ENCODE measurements at places on chromosomes 5 and 9.

DNA sequence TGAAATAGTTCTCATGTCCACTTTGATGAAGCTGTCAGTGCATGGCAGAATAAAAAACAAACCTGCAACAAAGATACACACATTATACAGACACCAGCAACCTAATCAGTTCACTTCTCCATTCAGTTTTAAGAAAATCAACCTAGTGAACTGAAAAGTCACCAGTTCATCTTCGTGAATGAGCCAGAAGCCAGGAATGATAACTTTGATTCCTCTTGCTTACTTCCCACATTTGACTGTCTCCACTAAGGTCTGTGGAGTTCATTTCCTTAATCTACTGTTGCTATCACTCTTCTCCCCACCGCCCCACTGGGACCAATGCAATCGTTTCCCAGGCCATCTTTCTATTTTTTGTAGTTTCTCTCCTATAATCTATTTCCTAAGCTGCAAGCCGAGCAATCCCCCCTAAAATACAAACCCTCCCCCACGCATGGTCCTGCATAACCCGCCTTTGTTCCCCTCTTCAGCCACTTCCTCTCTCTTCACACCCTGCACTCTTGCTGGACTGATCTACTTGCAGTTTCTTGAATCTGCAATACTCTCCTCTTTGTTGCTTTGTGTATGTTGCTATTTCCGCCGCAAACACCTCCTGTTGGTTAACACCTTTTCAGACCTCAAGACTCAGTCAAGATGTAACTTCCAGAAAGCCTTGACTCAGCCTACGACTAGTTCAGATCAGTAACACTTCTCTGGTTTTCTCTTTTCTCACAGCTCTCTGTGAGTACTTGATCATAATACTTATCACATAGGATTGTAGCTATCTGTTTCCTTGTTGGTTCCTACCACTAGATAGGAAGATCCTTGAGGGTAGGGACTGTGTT lies 16.6 kb downstream of the STOM start:
- peak; percentile 9 for DNase-seq

- no peak for DNase-seq
These were observed 25.5 kb downstream of the MINAR2 start for GRCh38 chr5:129773376-129773775.

DNA sequence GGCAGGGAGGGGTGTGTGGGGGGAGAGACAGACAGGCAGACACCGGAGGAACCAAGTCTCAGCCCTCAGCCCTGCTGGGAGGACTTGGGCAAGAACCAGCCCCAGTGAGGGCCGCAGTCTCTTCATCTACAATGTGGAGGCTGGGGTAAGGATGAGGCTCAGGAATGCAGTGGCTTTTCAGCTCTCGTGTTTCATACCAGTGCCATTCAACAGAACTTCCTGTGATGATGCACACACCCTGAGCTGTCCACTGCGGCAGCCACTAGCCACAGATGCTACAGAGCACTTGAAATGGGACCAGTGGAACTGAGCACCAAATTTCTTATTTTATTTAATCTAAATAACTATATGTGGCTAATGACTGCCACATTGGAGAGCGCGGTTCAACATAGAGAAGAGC lies 10.7 kb downstream of the CAMK2A start:
- DNase-seq, result no peak

DNA sequence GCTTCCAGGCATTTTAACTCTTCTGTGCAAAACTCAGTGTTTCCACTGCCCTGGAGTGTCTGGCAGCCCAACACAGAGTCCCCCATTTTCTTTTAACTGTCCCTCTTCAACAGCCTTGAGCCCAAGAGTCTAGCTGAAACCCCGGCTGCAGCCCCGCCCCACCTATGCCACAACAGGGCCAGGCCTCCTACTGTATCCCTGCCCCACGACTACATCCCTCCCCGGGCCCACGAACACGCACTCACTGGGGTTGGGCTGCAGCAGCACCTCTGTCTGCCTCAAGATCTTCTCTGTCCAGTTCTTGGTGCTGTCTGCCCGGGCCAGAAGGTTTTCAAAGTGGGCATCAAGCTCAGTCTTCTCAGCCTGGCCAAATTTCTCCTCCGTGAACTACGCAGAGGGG lies 6.1 kb downstream of the SH3GLB2 start:
- no peak for DNase-seq

DNA sequence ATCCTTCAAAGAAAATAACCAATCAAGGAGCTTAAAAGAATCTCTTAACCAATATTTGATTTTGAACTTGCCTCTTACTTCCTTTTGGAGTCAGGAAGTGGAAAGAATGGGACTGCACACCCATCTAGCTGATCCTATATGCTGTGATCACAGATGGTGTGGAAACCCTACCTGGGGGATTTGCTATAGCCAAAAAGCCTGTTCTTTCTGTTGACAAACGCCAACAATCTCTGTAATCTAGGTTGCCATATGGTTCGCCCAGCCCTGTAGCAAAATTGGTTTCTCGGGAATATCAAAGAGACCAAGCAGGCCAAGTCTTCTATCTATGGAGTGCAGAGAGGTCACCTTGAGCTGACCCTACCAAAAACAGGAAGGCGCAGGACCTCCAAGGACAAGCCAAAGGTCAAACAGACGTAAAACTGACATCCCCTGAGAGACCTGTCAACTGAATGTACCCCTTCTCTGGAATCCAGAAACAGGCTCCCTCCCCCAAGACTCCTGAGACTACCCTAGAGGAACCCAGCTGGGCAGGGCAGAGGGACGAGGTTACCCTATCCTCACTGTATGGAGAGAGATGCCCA lies 19.4 kb downstream of the NRG2 start:
- DNase-seq, result no peak
